ENCODE measurements at places on chromosomes 6 and 20.
A peak's percentile ranks its signal among the peaks of the same experiment; 100 is the strongest.

DNA sequence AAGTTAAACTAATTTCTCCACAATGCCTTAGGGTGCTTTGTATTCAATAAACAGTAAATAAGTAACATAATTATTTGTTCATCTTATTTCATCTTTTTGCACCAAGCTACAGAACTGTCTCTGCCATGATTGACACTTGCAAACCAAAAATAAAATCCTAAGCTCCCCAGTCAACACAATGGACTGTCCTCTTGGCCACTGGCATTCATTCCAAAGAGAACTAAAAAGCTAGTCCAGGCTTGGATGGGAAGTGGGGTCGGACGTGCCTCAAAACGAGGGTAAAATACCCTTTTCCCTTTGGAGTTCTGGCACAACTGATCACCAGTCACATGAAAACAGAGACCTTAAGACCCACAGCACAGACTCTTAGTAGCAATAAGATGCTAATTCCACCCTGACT lies 66.4 kb upstream of the THBS2 start:
- no peak for DNase-seq

- no peak for DNase-seq
Measured at GRCh38 chr6:63795006-63795405, 159.4 kb downstream of the PHF3 start.

DNA sequence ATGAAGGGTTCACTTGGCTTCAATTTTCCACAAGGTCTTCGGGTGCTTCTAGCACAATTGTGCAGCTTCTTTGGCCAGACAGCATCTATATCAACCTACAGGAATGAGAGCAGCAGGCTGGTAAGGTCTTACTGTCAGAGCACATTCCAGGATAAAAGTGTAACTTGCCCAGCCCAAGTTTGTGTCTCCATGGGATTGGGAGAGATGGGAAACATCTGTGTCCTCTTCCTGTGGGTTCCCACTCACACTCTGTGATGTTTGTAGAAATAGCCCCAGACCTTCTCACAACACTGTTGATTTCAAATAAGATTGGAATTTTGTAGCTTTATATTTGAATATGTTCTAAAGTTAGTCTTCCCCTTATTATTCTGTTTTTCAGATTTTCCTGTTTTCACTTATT lies 83.4 kb upstream of the RGS17 start:
- DNase-seq: no peak

- peak; percentile 73 for DNase-seq
Measured at GRCh38 chr6:39088331-39088730, 26.7 kb downstream of the SAYSD1 start.

- no peak for DNase-seq
Measured at GRCh38 chr20:10481676-10482075, 46.6 kb downstream of the SLX4IP start.

- DNase-seq: no peak
Measured at GRCh38 chr6:133436652-133437051, 195.5 kb downstream of the EYA4 start.

- no peak for DNase-seq
Measured at GRCh38 chr6:169207482-169207881, 46.2 kb downstream of the THBS2 start.

DNA sequence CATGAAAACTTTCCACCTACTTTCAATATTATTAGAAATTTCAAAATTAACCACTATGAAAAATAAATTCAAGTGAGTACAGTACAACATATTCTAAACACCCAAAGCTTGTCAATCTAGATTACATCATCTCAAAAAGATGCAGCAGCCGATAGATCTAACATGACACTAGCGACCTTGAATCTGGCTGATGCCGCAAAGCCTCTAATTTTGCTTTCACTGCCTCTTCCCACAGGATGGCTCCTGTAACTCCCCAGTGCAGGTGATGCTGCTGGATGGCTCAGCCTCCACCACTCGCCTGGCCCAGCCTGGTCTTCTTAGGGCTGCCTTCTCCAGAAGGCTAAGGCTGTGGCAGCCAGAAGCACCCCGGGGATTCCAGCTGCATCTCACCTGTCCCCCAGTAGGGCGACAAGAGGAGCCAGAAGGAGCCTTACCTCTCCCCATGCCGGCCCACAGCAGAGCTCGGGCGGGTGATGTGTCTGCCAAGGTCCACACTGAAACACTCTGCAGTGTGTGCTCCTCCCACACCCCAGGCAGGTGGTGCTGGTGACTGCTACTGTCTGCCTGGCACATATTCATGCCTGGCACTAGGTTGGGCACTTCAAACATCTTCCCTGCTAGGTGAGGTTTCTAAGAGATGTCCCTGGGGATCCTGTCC lies 82.1 kb downstream of the SLC23A2 start:
- no peak for DNase-seq

DNA sequence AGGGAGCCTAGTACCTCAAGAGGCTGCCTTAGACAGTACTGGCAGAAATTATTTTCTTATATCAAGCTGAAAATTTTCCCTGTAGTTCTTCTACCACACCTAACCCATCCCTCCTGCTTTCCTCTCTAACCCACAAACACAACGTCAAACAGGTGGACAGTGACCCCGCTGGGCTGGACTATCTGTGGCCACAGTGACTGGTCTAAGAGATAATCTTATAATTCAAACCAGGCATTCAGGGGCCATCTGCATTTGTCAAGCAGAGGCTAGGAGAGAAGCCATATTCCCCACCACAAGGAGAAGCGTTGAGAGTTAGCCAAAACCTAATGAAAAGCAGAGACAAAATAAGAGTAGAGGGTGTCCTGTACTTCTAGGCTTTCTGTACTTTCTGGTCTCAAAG lies 8.2 kb downstream of the HDDC2 start:
- no peak for DNase-seq

DNA sequence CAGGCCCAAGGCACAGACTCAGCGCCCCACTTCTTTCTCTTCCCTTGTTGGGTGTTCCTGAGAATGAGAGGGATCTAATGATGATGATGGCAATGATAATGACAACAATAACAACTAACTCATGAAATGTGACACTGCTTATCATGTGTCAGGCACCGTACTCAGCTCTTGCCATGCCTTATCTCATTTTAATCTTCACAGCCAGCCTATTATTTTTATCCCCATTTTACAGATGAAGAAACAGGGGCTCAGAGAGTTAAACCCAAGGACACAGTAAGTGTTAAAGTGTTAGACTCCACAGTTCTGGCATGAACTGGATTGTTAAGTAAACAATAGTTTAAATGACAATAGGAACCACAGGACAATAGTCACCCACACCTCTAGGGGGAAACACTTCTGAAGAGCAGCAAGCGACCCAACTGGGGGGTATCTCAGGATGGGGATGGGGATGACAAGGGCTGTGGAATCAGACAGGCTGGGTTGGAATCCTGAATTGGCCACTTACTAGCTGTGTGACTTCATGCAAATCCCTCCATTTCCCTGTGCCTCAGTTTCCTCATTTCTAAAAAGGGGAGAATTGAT lies 12.5 kb downstream of the RSPH9 start:
- no peak for DNase-seq

GRCh38 chr20:8764344-8764962 lies 304.4 kb upstream of the PLCB4 start:
- no peak for DNase-seq

DNA sequence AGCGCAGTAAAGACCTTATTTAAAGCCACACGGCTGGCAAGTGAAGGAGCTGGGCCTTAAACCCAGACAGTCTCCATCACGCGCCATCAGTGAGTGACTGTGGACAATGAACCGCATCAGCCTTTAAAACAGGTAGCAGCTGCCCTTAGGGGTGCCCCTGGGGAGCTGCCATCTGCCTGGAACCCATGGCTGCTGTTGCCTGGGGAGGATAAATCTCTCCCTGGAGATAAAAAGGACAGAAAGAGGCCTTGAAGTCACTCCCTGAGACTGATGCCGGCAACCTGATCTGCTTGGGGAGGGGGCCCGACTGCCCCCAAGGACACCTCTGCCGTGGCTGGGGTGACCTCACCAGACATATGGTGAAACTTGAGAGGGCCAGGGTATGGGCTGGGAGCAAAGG lies 73.5 kb downstream of the PREX1 start:
- no peak for DNase-seq

DNA sequence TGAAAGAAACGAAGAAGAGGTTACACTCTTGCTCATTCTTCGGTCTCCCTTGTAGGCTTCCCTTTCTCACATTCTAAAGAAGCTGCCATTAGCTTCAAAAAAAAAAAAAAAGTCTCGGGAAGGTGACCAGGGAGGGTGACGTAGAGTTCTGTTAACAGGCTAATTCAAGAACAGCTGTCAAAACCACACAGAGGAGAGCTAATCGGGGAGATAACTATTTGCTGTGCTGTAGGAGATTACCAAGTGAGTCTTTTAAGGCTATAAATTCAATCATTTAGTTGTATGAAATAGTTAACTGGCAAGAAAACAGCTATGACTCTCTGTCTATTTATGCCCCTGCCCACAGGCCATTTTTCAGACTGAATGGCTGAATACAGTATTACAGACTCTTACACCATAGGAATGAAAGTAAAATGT lies 256.8 kb downstream of the SYNE1 start:
- no peak for DNase-seq

All from neuronal stem cell (in vitro differentiated cells).